Stimulated activated CD4-positive, alpha-beta T cell treated with anti-CD3 and anti-CD28 coated beads, Interleukin-4, amount 100 ng/mL, for 48 hours (primary cell): ENCODE measurements at places on chromosomes 11 and 22.

- DNase-seq = no peak
These were observed 87.4 kb upstream of the SYT13 start for GRCh38 chr11:45373506-45374035.

DNA sequence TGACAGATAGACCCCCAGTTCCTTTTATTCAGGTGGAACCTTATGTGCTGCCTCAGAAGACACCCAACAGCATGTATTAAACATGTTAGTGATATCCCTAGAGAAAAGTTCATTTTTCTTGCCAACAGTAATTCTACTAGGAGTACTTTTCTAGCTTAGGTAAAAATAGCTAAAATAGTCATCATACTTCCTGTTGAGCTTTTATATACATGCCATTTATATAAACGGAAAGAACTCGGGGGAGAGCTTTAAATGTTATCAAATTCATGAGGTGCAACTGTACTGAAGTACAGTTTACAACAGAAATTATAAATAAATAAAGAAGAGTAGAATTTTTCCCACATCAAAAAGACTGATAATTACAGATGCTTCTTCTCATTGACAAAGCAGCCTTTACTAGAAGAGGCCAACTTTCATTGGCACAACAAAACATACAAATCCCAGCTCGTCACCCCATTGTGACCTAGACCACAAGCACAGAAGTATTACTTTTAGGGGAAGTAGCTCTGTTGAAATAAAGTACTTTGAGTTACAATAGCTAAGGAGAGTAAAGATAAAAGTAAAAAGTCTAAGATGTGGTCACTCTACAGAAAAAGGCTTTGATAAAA is 59.1 kb upstream of the POU2AF2 start:
- DNase-seq = no peak

DNA sequence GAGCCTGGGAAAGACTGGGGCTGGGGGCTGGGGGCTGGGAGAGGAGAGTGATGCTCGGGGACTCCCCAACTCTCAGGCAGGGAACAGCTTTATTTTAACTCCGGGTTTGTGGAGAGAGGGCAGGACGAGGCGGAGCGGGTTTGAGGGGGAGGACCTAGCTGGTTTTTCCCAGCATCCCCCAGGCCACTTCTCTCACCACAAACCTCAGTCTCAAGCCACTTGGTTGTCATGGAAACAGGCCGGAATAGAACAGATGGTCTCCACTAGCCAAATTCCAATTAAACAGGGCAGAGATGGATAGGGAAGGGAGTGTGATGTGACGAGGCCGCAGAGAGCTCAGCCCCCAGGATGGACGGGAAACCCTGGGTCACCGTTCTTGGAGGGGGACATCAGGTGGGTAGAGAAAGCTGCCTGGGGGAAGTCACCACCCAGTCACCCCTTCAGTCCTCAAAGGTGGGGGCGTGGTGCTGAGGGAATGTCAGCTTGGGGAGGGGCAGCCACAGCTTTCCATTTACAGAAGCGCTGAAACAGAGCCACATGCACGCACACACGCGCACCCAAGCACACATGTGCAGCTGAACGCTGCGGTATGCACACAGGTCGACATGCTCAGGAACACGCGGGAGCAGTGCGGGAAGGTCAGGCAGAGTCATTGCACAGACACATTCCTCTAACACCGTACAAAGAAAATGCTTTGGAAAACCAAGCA is 19.2 kb downstream of the NECTIN1 start:
- no peak for DNase-seq

- no peak for DNase-seq
These were observed 31.2 kb downstream of the MS4A2 start for GRCh38 chr11:60119710-60120109.

DNA sequence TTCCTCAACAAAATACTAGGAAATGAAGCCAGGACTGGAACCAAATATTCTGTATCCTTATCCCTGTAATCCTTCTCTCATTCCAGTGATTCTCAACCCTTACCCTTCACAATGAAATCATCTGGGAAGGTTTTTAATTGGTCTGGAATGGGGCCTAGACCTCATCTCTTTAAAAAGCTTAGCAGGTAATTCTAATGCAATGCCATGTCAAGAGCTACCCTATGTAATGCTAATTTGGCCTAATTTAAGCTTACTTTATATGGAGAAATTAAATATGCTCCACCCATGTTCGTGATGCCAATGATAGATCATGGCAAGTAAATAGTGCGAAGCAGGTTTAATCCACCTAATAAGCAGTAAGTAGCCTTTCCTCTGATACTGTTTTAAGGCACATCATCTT is 101.7 kb downstream of the SGSM3 start:
- DNase-seq = no peak
